ENCODE measurements at places on chromosomes 3 and 15. TPM values are rescaled to one million over a fixed set of nuclear protein-coding genes. Genes with fewer than 3 reads are reported as not detected.

Gene PLSCR5
- not detected for total RNA-seq

Gene ALDH1A3
- 0.34 TPM for total RNA-seq

Gene MORC1
- not detected for total RNA-seq

Gene GRAMD1C
- total RNA-seq: 4.1 TPM

Gene HRG
- not detected for total RNA-seq

Gene TERC
- 10.4 TPM for total RNA-seq

Gene MAP1A
- total RNA-seq: 0.87 TPM

Gene PODXL2
- total RNA-seq: 199 TPM

Gene SAMMSON
- 26.3 TPM for total RNA-seq

Gene KCNAB1
- total RNA-seq: 0.90 TPM

Gene ZNF502
- total RNA-seq: 3.5 TPM

Gene TM2D3
- total RNA-seq: 48.4 TPM

Gene ACAN
- 0.77 TPM for total RNA-seq

Gene CYP1A1
- total RNA-seq: 5.7 TPM

Gene FBLN2
- 0.51 TPM for total RNA-seq

Gene TGM4
- total RNA-seq: not detected

Gene KBTBD8
- total RNA-seq: 2.0 TPM

Gene TAMM41
- 7.1 TPM for total RNA-seq

Gene ADAMTS9
- total RNA-seq: 0.11 TPM

Gene GAP43
- total RNA-seq: not detected

Gene ILDR1
- total RNA-seq: not detected

Gene CLDN16
- total RNA-seq: not detected

Gene CCDC191
- 0.61 TPM for total RNA-seq

Gene GP9
- total RNA-seq: not detected

Gene PPARG
- total RNA-seq: 3.3 TPM

Gene MEF2A
- total RNA-seq: 29.9 TPM

Gene UPK1B
- not detected for total RNA-seq

Gene GPR15
- total RNA-seq: not detected

Gene ANKRD34C
- not detected for total RNA-seq

Gene FOXB1
- not detected for total RNA-seq

Gene C2CD4A
- not detected for total RNA-seq

Gene SLC28A1
- not detected for total RNA-seq

Gene HDDC3
- total RNA-seq: 17.6 TPM

Gene GOLGA8M
- not detected for total RNA-seq

Gene CCR3
- not detected for total RNA-seq

Gene GJD2
- not detected for total RNA-seq

Gene MYLK
- total RNA-seq: 5.2 TPM

Gene CCK
- total RNA-seq: not detected

Gene FEZF2
- not detected for total RNA-seq

Gene P3H2
- 18.1 TPM for total RNA-seq

Gene MYRIP
- 0.21 TPM for total RNA-seq

Gene LMAN1L
- not detected for total RNA-seq

Gene SEC11A
- 279 TPM for total RNA-seq
